Trophoblast cell (in vitro differentiated cells and primary cell): ENCODE measurements at places on chromosomes 7 and 10.

DNA sequence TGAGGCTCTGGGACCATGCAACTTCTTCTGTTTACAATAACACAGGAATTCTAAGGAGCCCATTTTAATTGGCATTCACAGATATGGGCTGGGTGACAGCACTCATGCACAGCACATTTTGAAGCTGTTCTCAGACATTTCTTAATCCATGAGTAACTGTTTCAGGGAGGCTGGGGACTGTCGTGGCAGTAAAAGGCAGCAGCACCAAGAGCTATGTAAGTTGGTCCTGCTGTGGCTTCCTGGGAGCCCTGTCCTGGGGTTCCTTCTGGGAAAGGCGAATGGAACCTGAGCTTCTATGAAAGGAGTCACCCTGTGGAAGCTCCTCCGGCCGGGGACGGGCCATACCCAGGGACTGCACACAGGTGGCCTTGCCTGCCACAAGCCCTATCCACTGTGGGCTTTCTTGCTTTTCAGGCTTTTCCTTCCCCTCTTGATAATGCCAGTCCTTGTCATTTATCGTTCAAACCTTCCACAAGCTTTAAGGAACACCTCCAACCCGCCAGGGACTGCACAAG, 40.5 kb downstream of the COBL start:
- DNase-seq: no peak

DNA sequence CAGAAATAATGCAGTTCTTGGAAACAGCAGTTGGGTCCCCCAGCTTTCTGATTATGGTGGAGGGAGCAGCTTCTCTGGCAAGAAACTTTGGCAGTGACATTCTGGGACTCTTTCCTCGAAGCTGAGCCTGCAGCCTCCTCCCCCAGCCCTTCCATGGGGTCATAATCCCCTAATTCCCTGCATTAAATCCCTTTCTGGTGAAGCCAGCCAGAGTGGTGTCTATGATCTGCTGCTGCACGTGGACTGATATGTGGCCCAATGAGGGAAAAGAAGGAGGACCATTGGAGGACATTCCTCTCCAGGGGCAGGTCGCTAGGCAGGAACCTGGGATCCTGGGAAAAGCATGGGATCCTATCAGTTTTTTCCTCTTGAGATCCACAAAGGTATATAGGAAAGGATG, 470.5 kb downstream of the RPS24 start:
- no peak for DNase-seq

DNA sequence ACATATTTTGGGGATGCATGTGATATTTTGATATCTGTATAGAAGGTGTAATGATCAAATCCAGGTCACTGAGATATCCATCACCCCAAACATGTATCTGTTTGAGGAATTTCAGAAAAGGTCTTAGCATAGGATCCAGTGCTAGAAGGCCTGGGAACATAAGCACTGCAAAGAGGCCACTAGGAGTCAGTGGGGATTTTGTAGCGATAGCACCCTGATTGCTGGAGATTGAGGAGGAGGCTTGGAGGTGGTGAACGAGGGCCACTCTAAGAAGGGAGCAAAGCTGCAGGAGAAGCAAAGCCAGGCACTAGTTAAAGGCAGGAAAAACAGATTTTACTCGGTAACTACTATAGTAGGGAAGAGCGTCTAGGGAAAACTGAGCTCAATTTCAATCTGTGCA, 324.0 kb downstream of the LHFPL3 start:
- DNase-seq: no peak

DNA sequence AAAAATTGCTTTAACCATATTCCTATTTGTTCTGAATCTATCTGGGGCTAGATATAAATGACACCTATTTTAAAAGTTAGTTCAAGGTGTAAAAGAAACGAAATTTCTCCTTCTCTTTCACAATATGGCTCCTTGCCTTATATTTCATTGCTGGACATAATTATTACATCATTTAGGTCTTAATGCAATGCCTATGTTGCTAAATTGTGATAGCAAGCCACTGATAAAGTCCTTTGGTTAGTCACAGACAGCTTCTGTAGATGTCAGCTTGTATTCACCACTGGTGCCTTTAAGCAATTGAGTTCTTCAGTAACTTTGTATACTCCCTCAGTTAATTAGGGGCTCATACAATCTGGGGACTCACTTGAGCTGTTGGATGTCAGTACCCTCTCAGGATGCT, 1236.6 kb downstream of the GATA3 start:
- no peak for DNase-seq

DNA sequence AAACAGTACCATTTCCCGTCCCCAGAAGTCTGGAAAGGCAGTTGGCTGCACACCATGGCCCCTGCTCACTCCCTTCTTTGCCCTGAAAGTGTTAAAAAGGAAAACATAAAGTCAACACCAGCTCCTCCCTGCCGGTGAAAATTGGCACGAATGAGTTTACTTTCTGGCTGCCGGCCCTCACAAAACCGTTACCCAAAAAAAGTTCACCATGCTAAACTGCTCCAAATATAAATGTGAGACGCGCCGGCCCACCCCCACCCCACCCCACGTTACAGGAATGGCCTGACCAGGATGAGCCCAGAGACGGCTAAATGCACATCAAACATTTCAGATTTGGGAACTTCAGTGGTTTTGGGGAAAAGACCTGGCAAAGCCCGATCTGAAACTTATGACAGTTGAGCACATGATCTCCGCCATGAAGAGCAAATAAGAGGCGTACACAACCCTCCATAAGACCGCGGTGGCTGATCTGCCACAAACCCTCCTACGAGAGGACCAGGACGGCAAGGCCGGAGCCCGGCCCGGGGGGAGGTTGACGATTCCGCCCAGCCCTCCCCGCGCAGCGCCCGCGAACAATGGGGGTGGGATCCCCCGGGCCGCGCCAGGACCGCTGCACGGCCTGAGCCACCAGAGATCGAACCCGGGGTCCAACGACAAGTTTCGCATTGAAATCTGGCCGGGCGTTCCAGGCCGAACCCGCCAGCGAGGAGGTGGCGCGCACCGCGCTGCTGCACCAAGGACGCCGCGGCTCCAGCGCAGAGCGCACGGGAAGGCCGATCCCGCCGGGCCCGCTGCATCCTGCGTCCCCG, 952 bp downstream of the DIP2C start:
- DNase-seq: no peak
